ENCODE measurements at places on chromosomes 4 and X.

- DNase-seq: peak; percentile 59
- peak overlapping the region; percentile 93 for H3K4me3 ChIP-seq
- peaks cover 26% of the 10 kb centered on the region for H3K36me3 ChIP-seq
- H3K4me1 ChIP-seq: peaks cover 39% of the 10 kb centered on the region
These were observed 58.5 kb upstream of the CLCN4 start for GRCh38 chrX:10098270-10098713.

- DNase-seq: no peak
- H3K4me1 ChIP-seq: no peaks in the 10 kb centered on the region
- no peak overlapping the region for H3K4me3 ChIP-seq
- no peaks in the 10 kb centered on the region for H3K36me3 ChIP-seq
- no peaks in the 10 kb centered on the region for H3K27me3 ChIP-seq
These were observed 29.4 kb upstream of the FOXR2 start for GRCh38 chrX:55593756-55594257.

DNA sequence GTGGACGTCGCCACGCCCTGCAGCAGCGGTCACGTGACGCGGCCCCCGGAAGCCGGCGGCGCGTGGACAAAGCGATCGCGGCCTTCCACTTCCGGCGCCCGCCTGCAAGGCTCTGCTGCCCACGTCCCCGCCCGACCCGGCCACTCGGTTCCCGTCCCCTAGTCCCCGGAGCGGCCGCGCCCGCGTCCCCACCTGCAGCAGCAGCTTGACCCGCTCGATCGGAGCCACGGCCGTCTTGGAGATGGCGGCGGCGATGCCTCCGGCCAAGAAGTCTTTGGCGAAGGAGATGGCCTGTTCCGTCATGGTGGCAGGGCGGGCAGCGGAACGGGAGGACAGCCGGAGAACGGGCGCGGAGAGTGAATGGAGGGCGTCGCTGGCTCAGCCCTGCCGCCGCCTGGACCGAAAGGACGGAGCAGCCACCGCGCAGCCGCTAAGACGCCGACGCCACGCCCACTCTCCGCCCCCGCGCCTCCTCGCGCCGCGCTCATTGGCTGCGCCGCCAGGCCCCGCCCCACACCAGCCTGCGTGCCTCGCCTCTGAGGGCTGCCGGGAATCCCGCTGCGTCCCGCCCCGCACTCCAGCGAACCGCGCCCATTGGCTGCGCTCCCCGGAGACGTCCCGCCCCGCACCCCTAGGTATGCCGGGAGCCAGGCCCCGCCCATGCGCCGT, at the start of gene SLC25A6:
Gene SLC25A6, minus strand, starts transcription at position 407 of the 669 bp plus-strand sequence. Its CDS starts 104 bp downstream, at position 303.
- H3K4me1 ChIP-seq: peaks cover 23% of the 10 kb centered on the region
- peak; percentile 99 for DNase-seq
- peak within 1 kb of the TSS; percentile 96 for H3K27ac ChIP-seq
- peaks cover 58% of the 10 kb centered on the region for H3K36me3 ChIP-seq

GRCh38 chrX:23482561-23482960, 147.9 kb downstream of the PTCHD1 start:
- no peak for DNase-seq
- no peaks in the 10 kb centered on the region for H3K27me3 ChIP-seq
- H3K27ac ChIP-seq: no peak overlapping the region
- H3K4me1 ChIP-seq: no peaks in the 10 kb centered on the region
- no peak overlapping the region for H3K4me3 ChIP-seq

GRCh38 chrX:133254666-133255065, 36.5 kb upstream of the TFDP3 start:
- no peaks in the 10 kb centered on the region for H3K36me3 ChIP-seq
- H3K4me1 ChIP-seq: no peaks in the 10 kb centered on the region
- H3K27me3 ChIP-seq: no peaks in the 10 kb centered on the region
- H3K27ac ChIP-seq: no peak overlapping the region

DNA sequence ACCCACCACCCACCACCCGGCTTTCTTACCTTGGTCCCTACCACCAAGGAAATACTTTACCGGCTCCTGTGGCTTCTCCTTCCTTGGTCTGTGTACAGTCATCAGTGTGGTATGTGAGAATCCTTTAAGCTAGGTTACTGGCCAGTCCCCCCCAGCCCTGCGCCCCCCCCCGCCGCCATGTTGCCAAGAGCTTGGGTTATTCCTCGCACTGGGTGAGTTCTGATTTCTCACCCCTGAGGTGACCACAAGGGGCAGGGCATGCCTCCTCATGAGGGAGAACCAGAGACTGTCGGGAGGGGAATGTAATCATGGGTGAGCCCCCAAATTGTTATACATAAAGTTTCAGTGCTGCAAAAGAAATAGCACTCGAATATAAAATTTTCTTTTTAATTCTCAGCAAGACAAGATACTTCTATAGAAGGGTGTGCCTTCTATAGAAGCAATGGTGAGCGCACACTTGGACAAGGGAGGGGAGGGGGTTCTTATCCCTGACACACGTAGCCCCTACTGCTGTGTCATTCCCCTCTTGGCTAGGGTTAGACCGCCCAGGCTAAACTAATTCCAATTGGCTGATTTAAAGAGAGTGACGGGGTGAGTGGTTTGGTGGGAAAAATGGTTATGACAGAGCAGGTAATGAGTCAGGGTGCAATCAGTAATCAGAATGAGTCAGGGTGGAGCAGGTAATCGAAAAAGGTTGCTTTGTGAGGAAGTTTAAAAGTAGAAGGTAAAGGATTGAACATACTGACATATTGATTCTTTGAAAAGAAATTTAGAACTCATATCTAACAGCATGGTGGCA, 133.2 kb downstream of the KDM6A start:
- H3K27me3 ChIP-seq: no peaks in the 10 kb centered on the region
- H3K36me3 ChIP-seq: peaks cover 17% of the 10 kb centered on the region
- no peak for DNase-seq
- H3K4me1 ChIP-seq: peaks cover 10% of the 10 kb centered on the region
- H3K4me3 ChIP-seq: no peak overlapping the region

GRCh38 chr4:125677665-125678307, 363.0 kb downstream of the FAT4 start:
- H3K4me1 ChIP-seq: no peaks in the 10 kb centered on the region
- H3K27ac ChIP-seq: no peak overlapping the region
- no peaks in the 10 kb centered on the region for H3K27me3 ChIP-seq
- H3K36me3 ChIP-seq: no peaks in the 10 kb centered on the region

- no peak for DNase-seq
- H3K27ac ChIP-seq: no peak overlapping the region
- H3K4me1 ChIP-seq: no peaks in the 10 kb centered on the region
- H3K36me3 ChIP-seq: peaks cover 8% of the 10 kb centered on the region
- H3K4me3 ChIP-seq: no peak overlapping the region
- no peaks in the 10 kb centered on the region for H3K27me3 ChIP-seq
These were observed 20.7 kb upstream of the MAB21L2 start for GRCh38 chr4:150561143-150561737.

GRCh38 chr4:185016101-185016940, 2.0 kb upstream of the HELT start:
- no peak overlapping the region for H3K27ac ChIP-seq
- H3K4me3 ChIP-seq: no peak overlapping the region
- H3K4me1 ChIP-seq: no peaks in the 10 kb centered on the region
- H3K27me3 ChIP-seq: peaks cover 86% of the 10 kb centered on the region
- no peaks in the 10 kb centered on the region for H3K36me3 ChIP-seq

DNA sequence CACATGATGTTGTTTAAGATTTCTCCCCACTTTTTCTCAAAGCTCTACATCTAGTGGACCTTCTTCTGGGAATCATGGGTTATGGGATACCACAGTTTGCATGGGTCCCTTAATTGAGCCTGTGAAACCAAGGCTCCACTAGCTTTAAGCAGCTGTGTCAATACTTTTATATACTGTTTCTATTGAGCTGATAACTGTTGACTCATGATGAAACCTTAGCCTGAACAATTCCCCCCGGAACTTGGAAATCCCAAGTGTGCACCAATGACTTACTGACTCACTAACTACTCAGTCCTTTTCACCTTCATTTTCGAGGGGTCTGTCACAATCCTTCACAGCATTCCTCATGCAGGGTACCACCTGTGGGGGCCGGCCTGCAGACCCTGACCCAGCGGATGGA, 12.7 kb upstream of the SPIN4 start:
- DNase-seq: no peak
- no peaks in the 10 kb centered on the region for H3K36me3 ChIP-seq
- no peaks in the 10 kb centered on the region for H3K4me1 ChIP-seq
- no peak overlapping the region for H3K4me3 ChIP-seq
- no peak overlapping the region for H3K27ac ChIP-seq

DNA sequence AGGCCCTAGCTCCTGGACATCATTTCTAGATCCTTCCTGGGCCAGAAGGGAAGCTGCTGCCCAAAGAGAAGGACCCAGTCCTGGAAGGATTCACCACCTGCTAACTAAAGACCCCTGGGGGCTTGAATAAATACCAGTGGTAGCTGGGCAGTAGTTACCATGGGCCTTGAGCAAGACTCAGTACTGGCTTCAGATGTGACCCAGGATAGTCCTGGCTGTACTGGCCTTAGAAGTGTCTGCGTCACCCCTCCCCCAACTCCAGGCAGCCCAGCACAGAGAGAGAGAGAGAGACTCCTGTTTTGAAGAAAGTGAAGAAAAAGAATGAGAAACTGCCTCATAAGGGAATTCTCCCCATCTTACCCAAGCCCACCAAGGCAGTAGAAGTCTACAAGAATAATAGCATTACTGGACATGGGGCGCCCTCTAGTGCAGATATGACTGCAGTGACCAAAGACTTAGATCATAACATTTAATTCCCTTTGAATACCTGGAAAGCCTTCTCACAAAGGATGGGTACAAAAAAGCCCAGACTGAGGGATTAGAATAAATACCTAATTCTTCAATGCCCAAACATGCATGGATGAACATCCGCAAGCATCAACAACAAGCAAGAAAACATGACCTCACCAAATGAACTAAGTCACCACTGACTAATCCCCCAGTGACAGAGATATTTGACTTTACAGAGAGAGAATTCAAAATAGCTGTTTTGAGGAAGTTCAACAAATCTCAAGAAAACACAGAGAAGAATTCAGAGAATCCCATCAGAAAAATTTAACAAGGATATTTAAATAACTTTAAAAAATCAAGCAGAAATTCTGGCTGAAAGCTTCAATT, 171.8 kb downstream of the HNRNPD start:
- DNase-seq: no peak
- H3K27me3 ChIP-seq: peaks cover 22% of the 10 kb centered on the region
- H3K4me1 ChIP-seq: peaks cover 4% of the 10 kb centered on the region
- H3K27ac ChIP-seq: no peak overlapping the region
- no peak overlapping the region for H3K4me3 ChIP-seq

DNA sequence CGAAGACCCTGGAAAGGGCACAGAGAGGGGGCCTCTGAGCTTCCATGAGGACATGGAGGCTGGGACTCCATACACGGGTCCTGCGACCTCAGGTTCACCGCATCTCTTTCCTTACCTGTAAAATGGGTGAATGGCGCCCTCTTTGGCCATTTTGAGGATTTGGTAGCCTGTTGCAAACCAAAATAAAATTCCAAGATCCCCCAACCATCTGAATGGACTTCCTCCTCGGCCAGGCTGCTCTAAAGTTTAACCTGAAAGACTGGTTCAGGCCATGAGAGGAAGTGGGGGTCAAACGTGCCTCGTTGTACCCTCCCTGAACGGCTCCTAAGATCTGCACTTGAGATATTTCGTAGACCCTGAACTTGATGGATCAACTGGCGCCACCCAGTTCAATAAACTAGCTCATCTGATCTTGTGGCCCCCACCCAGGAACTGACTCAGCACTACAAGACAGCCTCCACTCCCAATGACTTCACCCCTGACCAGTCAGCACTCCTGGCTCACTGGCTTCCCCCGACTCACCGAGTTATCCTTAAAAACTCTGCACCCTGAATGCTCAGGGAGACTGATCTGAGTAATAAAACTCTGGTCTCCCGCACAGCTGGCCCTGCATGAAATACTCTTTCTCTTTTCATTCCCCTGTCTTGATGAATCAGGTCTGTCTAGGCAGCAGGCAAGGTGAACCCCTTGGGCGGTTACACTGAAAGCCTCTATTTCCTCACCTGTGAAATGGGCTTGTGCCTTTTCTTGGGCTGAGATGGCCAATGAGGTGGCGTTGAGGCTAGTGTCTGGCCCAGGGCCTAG, 32.9 kb upstream of the GPR78 start:
- H3K4me1 ChIP-seq: no peaks in the 10 kb centered on the region
- no peaks in the 10 kb centered on the region for H3K36me3 ChIP-seq
- no peaks in the 10 kb centered on the region for H3K27me3 ChIP-seq
- no peak overlapping the region for H3K27ac ChIP-seq
- no peak overlapping the region for H3K4me3 ChIP-seq

- H3K36me3 ChIP-seq: no peaks in the 10 kb centered on the region
- no peaks in the 10 kb centered on the region for H3K27me3 ChIP-seq
- H3K27ac ChIP-seq: no peak overlapping the region
- no peak for DNase-seq
These were observed 2197.0 kb downstream of the ARAP2 start for GRCh38 chr4:34047363-34047762.

GRCh38 chrX:123731987-123732669, 724 bp downstream of the THOC2 start:
- H3K27ac ChIP-seq: peak overlapping the region; percentile 93
- DNase-seq: peak; percentile 4
- H3K27me3 ChIP-seq: no peaks in the 10 kb centered on the region
- H3K4me1 ChIP-seq: peaks cover 19% of the 10 kb centered on the region

DNA sequence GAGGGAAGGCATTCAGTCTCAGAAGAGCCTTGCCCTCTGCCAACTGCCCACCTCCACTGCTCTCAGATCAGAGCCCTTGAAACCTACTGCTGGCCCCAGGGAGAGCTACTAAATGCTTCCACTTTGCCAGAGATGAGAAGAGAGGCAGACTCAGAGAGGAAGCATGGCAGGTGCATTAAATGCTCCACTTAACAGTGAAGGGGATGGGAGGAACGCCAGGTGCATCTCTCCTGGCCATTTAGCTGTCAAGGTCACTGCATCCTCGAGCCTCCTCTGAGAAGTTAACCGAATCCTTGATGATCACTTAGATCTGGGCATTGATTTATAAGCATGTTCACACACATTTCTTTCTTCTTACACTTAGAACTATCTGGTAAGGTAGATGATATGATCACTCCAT, 15.0 kb downstream of the TRPC5 start:
- no peaks in the 10 kb centered on the region for H3K4me1 ChIP-seq
- DNase-seq: no peak
- H3K27me3 ChIP-seq: no peaks in the 10 kb centered on the region

DNA sequence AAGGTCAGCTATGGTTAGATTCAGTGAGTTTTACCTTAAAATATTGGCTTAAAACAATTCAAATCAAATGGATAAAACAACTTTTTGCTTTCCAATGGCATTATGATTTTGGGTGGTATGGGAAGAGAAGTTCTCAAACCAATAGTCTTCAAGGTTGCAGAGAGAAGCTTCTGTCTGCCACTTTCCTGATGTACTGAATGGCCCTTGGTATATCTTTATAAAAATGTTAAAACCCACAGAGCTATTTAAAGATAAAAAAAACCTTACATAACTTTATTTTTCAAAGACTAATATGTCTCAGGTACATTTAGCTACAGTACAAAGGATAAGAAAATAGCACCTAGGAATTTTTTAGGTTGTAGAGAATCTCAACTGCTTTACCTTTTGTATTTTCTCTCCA, 6.9 kb downstream of the FGA start:
- H3K27me3 ChIP-seq: peaks cover 3% of the 10 kb centered on the region
- no peaks in the 10 kb centered on the region for H3K36me3 ChIP-seq
- no peak overlapping the region for H3K27ac ChIP-seq
